ENCODE measurements at places on chromosomes 2 and 18. TPM values are rescaled to one million over a fixed set of nuclear protein-coding genes. Genes with fewer than 3 reads are reported as not detected.

SLC9A2 gene
- 0.58 TPM for total RNA-seq

DNA sequence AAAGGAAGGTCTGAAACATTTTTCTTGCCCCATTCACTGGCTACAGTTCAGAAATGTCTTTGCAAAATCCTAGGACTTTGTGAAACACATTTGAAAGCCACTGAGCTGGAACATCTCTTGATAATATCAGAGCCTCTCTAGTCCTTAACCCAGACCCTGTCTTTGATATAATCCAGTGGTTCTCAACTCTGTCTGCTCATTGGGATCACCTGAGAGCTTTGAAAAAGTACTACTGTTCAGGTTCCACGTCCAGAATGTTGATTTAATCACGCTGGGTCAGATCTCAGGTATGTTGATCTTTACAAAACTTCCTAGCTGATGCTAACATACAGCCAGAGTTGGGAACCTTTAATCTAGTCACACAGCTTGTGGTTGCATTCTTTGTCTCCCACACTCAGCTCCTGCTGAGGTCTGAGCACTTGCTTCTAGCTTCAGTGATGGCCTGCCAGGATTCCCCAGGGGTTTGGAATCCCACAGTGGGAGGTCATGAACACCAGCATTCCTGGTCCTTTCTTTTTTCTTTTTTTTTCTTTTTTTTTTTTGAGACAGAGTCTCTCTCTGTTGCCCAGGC, 262.7 kb downstream of the SETBP1 start:
- DNase-seq, result no peak

GRCh38 chr2:17822445-17823117, 6.3 kb downstream of the MSGN1 start:
- no peak for DNase-seq

DNA sequence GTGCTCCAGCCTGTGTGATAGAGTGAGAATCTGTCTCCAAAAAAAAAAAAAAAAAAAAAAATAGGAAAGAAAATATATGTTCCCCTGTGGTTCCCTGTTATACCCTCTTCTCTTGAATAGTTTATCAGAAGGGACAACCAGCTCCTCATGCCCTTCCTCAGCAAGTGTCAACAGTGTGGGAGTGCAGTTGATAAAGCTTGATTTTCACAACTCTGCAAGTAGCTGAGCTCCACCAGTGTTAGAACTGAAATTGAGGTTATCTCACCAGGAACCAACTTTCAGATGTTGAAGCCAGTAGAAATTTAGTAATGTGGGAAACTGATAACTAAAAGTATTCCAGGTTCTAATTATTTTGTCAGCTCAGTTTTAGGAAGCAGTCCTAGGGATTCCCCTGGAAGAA, 25.1 kb downstream of the NEDD4L start:
- no peak for DNase-seq
